ENCODE measurements at places on chromosomes 12 and 14.

DNA sequence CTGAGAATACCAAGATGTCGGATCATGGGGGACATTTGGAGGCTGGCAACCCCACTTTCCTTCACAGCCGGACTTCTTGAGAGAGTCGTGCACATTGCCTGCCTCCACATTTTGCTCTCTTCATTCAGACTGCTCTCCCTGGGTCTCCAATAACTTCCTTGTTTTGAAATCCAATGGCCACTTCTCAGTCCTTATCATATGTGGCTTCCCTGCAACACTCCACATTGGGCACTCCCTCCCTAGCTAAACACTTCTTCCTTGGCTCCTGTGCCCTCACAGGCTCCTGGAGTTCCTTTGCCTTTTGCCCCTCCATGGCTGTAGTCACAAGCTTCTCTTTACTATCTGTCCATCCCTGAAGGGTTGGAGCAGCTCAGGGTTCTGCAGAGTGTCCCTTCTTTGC, 30.1 kb downstream of the NPC2 start:
- no peak for DNase-seq

DNA sequence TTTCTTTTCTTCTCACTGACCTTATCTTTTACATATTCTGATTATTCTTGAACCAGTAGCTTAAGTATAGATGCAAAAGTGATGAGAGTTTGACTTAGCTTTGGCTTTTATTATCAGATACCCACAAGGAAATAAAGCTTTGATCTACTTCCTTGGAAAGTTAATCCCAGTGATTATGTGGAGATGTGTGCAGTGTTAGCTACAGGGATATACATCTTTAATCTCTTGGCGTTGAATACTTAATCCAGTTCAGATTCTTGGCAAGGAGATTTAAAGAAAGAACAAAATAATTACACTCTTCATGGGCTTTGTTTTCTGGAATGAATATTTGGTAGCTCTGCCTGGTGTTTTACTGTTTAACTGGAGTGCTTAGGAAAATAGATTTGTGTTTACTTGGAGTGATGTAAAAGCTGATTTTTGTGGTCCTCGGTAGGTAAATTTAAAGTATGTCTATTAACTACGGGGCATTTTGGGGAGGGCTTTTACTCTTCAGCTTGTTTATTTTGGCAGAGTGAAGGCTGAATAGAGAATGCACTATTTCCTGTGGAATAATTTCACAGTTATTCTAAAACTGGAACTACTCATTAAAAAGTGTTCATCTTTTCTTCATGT, 150.1 kb upstream of the LRIG3 start:
- DNase-seq, result no peak

- no peak for DNase-seq
Measured at GRCh38 chr14:63318835-63319234, at the start of gene GPHB5. GPHB5 (minus strand) TSS chr14:63318935; CDS start chr14:63317849, 1,086 bp downstream.

DNA sequence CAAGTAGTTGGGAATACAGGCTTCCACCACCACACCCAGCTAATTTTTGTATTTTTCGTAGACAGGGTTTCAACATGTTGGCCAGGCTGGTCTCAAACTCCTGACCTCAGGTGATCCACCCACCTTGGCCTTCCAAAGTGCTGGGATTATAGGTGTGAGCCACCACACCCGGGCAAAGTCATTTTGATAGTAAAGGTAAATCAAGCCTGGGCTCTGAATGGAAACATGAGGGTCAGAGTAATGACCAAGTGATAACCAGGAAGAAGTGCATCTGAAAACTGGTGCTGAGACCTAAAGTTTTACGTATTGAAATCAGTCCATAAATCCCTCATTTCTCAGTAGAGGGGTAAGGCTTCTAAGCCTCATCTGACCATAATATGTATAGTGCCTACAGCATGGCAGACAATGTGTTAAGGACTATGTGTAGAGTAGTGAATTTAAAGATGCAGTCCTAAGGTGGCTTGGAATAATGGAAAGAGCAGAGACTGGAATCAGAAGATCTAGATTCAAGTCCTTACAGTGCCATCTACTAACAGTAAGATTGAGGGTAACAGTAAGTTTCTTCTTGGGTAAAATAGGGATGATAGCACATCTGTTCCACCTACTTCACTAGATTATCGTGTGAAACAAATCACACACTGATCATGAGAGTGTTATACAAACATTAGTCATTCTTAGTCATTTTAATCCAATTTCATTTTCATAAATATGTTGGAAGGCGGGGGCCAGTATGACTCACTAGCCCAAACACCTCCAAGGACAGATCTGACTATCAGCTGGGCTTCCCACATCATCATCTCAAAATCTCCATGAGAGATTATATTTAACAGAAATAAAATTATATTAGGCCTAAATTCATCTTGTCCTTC, 11.2 kb downstream of the MAP4K5 start:
- DNase-seq, result no peak

- no peak for DNase-seq
Measured at GRCh38 chr14:91373591-91374254, 43.9 kb downstream of the CCDC88C start.

DNA sequence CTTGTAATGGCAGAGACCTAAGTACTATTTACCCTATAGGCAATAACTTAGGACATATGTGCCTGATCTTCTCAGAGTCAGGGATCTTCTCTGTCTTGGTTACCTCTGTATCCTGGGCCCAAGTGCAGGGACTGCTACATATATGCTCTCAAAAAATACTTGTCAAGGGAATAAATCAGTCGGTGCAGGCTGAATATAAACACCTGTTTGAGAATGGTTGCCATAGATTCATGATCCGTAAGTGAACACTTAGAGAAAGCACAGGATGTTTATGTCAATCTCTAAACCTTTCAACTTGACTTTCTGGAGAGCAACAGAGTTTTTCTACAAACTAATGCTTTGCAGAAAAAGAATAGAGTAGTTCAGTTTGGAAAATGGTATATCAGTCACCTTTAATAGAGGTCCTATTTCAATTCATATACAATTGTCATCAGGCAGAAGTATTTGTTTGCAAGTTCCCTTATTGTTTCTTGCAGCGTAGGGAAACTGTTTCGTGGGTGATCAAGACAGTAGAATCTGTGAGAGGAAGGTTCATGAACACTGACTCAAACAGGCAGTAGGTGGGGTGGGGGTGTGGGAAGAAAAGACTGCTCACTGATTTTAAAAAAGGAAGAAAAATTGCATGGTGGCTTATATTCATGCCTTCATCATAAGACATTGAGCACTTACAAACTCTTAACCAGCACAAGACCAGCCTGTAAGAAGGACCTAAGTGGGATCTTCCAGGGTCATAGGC, 6.0 kb upstream of the UBE2N start:
- no peak for DNase-seq

GRCh38 chr12:103656291-103656690, 69.2 kb downstream of the STAB2 start:
- no peak for DNase-seq

- no peak for DNase-seq
Measured at GRCh38 chr12:67148265-67148664, 120.9 kb upstream of the CAND1 start.

All from neuronal stem cell (in vitro differentiated cells).